GM12891 (cell line): ENCODE measurements at places on chromosomes 12 and 14.

DNA sequence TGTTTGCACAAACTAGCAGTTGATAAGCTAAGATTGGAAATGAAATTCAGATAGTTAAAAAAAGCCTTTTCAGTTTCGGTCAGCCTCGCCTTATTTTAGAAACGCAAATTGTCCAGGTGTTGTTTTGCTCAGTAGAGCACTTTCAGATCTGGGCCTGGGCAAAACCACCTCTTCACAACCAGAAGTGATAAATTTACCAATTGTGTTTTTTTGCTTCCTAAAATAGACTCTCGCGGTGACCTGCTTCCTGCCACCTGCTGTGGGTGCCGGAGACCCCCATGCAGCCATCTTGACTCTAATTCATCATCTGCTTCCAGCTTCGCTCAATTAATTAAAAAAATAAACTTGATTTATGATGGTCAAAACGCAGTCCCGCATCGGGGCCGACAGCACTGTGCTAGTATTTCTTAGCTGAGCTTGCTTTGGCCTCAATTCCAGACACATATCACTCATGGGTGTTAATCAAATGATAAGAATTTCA lies 335.6 kb downstream of the TMEM121 start:
- peak; percentile 60 for DNase-seq

DNA sequence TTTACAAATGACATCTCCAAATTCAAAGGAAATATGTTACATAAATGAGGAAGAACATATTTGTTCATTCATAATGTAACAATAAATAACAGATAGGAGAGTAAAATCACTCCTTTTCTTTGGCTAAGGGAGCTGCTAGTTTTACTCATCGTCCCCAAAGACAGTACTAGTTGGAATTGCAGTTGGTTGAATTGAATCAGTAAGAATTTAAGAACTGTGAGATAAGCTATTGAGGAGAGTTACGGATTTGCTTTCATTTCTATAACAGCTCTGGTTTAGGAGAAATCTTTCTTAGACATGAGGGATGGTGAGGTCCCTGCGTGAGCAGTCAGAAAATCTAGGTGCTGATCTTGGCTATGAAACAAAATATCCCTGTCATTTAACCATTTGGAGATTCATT lies 402.8 kb downstream of the AEBP2 start:
- DNase-seq, result no peak

GRCh38 chr14:41986700-41987099 lies 380.0 kb downstream of the LRFN5 start:
- no peak for DNase-seq

DNA sequence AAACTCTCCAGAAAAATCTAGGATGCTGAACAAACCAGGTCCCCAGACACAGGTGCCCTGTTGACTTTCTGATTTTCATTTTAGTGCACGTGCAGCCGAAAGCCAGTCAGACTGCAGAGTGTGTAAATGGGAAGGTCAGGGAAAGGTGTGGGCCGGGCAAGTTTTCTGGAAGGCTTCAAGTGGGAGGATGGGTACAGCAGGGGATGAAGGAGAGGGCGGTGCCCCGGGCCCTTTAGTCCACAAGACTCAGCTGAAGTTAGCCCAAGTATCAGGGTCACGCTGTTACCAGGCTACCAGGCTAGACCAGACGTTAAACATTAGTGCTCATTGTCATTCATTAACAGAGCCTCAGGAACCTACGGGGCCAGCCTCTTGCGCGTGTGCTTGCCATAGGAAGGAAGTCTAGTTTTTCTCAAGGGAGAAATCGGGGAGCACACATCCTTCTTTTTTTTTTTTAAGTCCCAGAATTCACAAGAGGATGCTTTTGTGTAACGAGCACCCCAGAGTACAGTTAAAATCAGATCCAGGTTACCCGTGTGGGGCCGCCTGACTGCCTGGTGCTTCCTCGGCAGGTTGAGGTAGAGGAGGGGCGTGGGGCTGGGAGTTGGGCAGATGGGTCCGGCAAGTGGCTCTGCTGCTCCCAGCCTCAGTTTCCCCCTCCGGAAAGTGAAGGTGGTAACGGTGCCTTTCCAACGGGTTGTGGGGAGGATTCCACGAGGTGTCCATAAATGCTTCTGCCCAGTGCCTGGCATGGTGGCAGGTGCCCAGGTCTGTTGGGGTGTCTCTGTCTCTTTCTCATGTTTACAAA lies 19.1 kb downstream of the BCL7A start:
- no peak for DNase-seq

GRCh38 chr12:84802161-84802560 lies 110.4 kb downstream of the SLC6A15 start:
- no peak for DNase-seq

- peak; percentile 31 for DNase-seq
These were observed 1104.1 kb upstream of the TMEM132C start for GRCh38 chr12:127162902-127163301.

GRCh38 chr12:78269620-78270019 lies 438.9 kb downstream of the NAV3 start:
- DNase-seq, result no peak

DNA sequence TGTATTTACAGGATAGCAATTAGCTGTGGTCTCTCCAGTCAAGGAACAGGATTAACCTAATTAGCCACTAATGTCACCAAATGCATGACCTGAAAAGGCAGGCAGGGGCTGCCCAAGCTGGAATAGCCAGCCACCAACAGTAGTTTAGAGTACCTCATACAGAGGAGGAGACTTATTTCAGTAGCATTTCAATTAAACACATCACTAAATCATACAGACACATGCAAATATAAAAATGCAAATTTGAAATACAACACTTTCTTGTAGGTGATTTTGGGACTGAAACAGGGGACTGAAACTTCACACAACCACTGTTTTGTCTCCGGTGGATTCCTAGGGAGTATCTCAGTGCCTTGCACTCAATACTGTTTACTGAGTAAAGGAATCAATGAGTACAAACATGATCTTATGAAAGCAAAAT lies 636 bp upstream of the IFNG-AS1 start:
- DNase-seq, result no peak

DNA sequence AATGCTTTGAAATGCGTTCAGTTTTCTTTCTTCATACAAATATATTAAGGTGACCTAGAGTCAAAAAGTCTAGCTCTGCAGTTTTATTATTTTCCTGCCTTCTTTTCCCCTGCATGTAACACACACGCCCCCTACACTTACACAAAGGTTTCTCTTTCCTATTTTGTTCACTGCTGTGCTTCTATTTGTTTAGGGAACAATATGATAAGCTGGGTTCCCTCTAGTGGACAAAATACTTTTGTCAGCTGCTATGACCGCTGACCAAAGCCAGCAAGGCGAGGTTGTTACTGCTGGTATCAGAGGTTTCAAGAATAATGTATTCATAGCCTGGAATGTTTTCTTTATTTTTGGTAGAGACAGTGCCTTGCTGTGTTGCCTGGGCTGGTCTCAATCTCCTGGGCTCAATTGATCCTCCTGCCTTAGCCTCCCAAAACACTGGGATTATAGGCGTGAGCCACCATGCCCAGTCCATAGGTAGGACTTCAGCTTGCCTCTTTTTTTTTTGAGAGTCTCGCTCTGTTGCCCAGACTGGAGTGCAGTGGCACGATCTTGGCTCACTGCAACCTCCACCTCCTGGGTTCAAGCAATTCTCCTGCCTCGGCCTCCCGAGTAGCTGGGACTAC lies 33.4 kb downstream of the FNTB start:
- no peak for DNase-seq

GRCh38 chr12:53476769-53477209 lies 22.5 kb downstream of the MAP3K12 start:
- DNase-seq, result no peak

DNA sequence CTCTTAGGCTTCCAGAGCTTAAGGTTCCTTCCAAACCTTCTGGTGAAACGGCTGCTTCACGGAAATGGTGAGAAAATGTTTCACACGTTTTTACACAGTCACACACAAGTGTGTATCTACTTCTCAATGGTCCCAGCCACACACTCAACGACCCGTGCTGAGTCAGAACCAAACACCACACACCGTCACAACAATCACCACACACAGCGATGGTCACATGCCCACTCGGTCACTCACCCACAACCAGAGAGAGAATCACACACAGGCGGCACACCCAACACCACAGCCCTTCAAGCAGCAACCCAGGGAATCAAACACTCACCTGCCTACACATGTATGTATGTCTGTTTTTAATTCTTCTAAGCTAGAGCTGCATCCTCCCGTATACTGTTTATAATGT lies 12.6 kb upstream of the PLEKHD1 start:
- no peak for DNase-seq

- DNase-seq, result no peak
These were observed 9.8 kb downstream of the OR6J1 start for GRCh38 chr14:22634233-22634900.

DNA sequence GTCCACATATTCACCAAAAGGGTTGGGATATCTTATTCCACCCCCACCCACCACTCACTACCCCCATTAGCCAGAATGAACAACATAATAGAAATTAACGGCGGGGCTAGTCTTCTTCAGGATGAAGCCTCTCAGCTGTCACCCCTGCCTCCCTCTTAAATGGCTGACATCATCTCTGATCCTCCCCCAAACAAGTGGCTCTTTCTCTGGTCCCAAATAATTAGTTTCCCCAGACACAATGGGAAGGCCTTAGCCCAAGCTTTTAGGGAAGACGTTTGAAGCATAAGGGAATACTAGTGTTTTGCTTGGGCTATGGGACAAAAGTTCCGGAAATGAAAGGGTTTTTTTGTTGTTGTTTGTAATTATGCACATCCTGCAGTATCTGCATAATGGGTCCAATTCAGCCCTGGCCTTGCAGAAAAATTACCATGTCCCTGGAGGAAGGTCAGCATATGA lies 13.8 kb downstream of the STON2 start:
- no peak for DNase-seq

DNA sequence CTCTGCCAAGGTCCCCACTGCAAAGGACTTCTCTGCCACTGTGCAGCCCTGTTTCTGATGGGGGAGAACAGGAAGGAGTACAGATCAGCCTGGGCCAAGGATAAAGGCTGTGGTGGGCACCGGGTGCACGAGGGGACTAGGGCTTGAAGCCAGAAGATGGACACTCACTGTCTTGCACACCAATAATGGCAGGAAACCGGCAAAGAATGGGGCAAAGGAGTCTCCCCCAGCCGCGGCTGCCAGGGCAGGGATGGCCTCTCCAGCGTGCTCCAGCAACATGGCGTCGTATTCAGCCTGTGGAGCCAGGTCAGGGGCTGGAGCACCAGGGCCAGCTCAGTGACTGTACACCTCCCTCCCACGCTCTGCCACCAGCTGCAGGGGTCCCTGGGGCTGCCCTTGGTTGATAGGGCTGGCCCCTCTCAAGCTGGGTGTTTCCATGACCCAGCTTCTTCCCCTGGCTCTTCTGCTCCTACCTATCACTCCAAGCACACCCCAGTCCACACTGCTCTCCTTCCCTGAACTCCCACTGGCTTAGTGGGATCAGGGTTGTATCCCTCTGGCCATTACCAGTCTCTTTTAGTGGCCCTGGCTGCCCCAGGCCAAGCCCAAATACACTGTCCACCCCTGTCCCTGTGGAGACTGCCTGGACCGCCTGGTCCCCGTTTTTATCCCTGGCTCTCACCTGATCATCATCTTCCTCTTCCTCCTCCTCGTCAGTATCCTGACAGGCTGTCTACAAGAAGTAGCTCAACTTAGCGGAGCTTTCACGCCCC lies 6.3 kb downstream of the IPO4 start:
- no peak for DNase-seq

GRCh38 chr12:26817183-26817591 lies 15.8 kb downstream of the ITPR2 start:
- DNase-seq, result peak; percentile 19
